Foreskin keratinocyte (primary cell): ENCODE measurements at places on chromosomes 1 and 21.

DNA sequence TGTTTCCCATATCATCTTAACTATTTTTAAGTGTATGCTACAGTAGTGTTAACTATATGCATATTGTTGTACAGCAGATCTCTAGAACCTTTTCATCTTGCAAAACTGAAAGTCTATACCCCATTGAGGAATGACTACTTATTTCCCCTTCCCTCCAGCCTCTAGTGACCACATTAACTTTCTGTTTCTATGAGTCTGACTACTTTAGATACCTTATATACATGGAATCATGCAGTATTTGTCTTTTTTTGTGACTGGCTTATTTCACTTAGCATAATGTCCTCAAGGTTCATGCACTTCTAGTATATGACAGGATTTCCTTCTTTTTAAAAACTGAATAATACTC lies 96.5 kb upstream of the BTG3 start:
- DNase-seq, result no peak

- no peak for DNase-seq
Observed at GRCh38 chr1:22056936-22057335, 4.4 kb downstream of the CDC42 start.

- peak; percentile 40 for DNase-seq
Observed at GRCh38 chr1:235617808-235618207, 31.8 kb downstream of the GNG4 start.

- DNase-seq, result no peak
Observed at GRCh38 chr21:15080526-15080925, 15.7 kb upstream of the NRIP1 start.

GRCh38 chr1:57249511-57249910 lies 174.3 kb downstream of the DAB1 start:
- DNase-seq, result peak; percentile 25

DNA sequence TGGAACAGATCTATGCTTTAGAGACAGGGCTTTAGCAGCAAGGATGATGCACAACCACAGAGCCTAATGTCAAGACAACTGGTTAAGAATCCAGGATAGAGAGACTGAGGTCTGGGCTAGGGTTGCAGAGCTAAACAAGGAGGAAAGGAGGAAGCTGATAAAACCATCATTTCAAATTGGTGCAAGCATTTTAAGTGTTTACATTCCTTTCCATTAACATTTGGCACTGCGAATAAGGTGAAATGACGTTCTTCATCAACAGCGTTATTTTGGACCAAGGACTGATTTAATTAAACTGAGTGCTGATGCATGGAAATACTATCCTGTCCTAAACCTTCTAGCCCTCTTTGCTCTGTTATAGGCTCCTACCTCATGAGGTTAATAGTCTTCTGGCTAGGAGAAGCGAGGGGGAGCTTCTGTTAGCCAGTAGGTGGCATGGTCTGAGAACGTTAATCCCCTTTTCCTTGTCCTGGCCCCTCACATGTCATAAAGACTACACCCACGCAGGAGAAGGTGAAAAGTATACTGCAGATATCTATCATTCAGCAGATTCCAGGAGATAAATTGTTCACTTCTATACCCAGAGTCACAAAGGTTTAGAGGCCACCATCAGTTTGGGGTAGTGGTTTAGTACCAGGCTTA lies 7.6 kb upstream of the C1orf21 start:
- no peak for DNase-seq
